ENCODE measurements at places on chromosomes 1 and 21.

DNA sequence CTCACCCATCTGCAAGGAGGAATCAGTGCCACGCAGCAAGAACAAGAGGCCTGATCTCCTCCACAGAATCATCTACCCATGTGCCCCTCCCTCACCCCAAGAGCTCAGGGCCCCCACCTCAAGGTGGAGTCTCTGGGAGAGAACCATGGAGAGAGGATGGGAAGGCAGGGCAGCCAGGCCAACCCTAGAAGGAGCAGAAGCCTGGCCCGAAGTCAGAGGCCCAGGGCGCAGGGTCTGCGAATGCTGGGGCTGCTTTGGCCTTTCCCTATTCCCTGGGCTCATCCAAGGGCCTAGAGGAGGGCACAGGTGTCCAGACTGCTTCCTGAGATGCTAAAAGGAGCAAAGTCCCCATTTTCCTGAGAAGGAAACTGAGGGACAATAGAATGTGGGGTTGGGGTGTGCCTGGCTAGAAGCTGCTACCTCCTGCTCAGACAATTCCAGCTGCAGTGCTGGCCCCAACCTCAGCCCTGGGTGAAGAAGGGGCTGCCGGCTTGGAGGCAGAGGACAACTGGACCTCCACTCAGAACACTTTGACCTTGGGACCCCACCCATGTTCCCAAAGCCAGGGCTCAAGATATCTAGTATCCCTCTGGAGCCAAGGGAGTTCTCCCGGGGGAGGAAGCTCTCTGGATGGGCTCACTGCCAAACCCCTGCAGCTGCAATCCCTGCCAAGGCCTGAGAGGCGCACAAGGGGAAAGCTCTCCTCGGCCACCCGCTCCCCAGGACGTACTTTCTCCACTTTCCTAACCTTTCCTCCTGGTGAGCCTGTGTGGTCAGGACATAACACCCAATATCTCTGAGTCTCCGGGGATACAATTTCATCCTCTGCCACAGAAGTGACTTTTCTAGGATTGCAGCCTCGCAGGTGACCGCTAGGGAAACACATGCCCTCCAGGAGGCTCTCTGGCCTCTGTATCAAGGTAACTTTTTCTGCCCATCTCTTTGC lies 16.6 kb upstream of the LEMD1 start:
- DNase-seq = no peak

- no peak for DNase-seq
Measured at GRCh38 chr1:18998016-18998724, 41.7 kb upstream of the IFFO2 start.

DNA sequence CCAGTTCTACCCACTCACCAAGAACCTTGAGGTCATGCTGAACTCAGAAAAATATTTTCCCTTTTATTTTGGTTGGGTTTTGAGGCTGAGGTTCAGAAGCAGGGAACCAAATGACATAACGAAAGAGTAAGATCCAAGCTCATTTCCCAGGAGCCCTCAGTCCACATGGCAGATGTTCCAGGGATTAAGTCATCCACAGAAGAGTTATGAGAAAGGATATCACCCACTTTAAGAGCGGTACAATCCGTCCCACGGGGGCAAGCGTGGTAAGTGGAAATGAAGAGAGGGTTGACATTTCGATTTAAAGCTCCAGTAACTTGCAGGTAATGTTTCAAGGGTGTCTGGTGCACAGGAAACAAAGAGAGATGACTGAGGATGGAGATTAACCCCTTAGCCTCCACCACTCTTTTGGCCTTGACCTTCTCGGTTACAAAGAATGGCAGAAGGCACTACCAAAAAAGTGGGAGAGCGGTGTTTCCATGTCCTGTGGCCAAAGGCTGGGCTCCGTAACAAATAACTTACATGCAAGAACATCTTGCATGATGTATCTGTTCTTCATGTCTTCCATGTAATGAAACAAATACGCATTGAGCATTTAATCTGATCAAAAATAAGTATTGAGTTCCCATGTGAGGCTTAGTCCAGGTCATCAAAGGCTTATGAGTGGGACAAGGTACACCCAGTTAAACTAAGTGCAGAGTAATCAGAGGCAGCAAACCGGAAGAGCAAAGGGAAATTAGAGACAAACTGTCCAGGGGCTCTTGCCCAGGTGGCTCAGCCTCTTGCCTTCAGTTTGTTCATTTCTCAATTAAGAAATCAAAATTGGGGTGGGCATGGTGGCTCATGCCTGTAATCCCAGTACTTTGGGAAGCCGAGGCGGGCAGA lies 241.4 kb downstream of the TOMM20 start:
- no peak for DNase-seq

DNA sequence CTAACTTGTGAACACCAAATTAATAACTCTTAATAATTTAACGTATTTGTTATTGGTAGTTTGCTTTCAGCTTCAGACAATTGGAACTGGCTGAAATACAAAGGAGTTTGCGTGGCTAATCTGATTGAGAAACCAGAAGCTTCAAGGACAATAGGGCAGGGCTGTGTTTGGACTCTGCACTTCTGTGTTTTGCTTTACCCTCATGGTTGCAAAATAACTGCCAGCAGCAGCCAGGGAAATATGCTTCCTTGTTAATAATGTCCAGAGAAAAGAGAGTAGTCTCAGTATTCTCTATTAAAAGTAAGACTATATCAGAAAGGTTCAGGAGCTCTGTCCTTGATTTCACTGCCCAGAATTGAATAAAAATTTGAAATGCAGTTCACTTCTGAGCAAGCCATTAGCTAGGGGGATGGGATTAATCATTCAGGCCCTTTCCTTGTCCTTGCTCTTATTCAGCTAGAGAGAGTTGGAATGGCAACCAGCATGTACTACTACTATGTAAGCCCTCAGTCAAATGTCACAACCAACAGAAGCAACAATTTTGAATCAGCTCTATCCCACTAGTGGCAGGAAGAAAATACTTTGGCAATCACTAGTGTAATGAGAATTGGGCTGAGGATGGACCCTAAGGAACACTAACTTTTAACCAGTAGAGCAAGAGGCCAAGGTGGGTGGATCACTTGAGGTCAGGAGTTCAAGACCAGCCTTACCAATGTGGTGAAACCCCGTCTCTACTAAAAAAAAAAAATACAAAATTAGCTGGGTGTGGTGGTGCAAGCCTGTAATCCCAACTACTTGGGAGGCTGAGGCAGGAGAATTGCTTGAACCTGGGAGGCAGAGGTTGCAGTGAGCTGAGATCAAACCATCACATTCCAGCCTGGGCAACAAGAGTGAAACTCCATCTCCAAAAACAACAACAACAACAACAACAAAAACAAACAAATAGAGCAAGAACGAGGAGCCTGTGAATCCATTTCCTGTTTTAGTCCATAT lies 76.8 kb downstream of the POU2F1 start:
- DNase-seq = no peak

DNA sequence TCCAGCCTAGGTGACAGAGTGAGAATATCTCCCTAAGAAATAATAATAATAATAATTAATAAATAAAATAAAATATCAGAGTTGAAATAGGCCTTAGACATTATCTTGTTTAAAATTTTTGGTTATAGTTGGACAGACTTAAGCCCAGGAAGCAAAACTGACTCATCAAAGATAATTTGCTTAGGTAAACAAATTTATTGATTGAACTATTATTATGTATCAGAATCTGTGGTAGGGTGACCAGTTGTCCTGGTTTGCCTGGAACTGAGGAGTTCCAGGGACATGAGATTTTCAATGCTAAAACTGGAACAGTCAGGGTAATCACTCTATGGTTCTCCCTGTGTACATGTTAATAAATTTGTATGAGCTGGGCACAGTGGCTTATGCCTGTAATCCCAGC lies 47.8 kb upstream of the RNF11 start:
- DNase-seq = no peak

DNA sequence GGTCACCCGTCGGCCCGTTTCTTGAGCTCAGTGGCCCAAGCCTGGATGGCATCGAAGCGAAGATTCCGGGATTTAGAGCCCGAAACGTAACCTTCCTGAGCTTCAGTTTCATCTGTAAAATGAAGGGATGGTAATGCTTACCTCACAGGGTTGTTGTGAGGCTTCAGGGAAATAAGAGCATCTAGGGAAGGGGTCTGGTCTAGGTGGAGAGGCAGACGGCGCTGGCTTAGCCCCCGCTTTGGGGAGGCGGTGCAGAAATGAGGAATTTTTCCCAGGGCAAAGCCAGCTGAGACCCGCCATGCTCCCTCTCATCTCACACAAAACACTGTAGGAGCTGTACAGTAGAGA lies 717 bp upstream of the MYCL start:
- no peak for DNase-seq

DNA sequence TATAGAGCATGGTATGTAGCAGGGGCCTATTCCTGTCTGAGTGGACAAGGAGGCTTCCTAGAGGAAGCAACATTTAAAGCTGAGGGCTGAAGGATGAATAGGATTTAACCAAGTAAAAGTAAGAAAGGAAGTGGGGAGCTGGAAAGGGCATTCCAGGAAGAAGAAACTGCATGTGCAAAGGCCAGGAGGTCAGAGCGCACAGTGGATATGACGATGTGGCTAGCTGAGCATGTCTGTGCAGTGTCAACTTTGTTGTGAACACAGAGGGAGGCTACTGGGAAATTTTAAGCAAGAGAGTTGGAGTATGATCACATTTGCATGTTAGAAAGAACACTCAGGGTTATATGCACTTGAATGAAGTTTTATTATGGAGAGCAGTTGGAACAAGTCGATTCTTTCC lies 28.6 kb upstream of the JUN start:
- DNase-seq = no peak

DNA sequence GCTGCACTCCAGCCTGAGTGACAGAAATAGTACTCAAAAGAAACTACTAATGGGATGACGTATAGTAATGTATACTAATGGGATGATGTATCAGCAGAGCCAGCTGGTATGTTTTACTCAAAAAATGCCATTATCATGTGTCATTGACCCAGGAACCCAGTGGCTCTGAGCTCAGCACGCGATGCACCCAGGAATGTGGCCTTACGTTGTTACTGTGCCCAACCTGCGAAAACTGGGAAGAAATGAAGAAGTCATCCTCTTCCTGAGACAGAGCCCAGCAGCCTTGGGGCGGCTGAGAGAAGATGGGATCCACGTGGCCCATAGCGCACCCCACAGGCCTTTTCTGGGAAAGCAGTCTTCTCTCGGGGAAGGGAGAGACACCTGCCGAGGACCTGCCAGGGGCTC lies 8.8 kb downstream of the UBE2J2 start:
- DNase-seq = no peak

DNA sequence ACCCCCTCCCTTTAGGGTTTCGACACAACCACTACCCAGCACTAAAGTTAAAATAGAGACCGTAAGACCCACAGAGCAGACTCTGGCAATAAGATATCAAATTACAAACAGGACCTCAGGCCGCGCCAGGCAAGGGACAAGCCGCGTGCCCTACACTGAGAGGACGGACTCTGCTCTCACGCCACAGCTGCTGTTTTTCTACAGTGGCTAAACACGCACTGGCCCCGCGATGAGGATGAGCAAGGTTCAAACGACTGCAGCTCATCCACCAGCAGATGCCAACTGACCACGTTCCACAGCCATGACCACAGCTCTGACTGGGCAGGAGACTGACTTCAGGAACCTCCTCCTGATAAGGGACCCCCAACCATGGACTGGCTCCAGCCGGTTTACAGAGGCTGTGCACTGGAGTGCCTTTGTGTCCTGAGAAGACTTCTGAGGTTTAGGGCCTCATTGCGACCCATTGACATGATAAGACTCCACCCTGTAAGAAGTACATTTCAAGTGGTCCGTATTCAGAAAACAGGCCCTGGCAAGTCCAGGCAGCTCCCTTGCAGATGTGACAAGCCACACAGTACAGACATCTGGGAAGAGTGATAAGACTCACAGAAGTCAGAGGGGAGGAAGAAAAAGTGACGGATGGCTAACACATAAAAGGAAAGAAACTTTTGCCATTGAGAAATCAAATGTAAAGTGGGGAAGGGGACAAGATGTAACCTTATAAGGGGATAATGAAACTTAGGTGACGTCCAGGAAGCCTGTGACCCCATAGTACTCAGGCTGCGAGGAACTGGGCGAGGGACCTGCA lies 1.5 kb upstream of the KRTAP10-6 start:
- no peak for DNase-seq

DNA sequence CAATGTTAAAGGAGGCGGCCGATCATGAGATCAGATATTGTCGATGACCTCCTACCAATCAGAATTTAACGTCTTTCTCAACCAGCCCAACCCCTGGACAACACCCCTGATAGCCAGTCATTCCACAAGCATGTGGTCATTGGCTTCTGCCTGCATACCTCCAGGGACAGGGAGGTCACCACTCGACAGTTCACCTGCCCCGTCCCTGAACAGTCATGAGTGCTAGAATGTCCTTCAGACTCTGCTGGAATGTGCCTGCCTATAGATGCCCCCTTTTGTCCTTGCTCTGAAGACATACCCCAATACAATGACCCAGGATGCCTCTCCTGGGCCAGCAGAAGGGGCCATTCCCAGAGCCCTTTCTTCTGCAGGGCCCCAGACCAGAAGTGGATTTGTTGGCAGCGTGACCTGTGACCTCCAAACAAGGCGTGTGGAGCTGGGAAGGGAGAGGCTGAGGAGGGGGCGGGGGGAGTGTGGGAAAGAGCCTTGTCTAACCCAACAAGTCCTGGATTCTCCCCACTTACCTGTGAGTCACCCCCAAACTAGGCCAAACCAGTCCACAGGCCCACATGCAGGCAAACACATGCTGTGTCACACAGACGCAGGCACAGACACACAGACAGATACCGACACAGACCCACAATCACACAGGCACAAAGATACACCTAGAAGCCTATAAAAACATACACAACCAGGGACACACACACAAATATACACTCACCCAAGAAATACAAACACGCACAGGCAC lies 2.2 kb downstream of the CRYBG2 start:
- no peak for DNase-seq

- DNase-seq = no peak
Measured at GRCh38 chr21:46274797-46275390, 10.5 kb downstream of the MCM3AP start.

DNA sequence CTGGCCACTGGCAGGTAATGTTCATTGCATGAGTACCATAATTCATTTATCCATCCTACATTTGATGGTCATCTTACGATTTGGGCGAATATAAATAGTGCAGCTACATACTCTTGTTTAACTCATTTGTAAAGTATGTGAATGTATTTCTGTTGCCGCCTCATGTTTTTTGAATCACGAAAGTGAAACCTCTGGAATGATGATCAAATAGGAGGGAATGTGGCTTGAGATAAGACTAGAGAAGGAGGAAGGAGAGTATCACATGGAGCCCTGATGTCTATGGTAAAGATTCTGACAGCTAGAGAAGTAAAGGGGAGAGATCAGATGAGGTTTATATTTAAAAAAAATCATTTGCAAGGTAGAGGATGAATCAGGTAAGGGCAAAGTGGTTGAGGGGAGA lies 8.0 kb downstream of the MRPS14 start:
- no peak for DNase-seq

DNA sequence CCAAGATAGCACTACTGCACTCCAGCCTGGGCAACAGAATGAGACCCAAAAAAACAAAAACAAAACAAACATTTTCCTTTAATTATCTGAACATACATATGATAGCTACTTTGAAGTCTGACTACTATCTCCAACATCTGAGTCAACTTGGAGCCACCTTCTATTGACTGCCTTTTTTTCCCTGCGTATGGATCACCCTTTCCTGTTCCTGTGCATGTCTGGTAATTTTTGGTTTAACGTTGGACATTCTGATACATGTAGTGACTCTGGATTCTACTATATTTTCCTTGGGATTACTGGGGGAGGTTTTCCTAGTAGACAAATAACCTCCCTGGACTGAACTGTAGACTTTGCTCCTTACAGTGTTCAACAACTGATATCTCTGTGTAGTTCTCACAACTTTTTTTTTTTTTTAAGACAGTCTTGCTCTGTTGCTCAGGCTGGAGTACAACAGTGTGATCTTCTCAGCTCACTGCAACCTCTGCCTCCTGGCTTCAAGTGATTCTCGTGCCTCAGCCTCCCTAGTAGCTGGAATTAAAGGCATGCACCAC lies 70.3 kb downstream of the KIAA0319L start:
- DNase-seq = no peak

- DNase-seq = no peak
Measured at GRCh38 chr1:204420039-204421004, 8.7 kb upstream of the PPP1R15B start.
